Renal cortex interstitium (tissue), 15 donors: ENCODE measurements at places on chromosomes 4 and X.

- DNase-seq = no peak
Measured at GRCh38 chr4:87419578-87420249, 2.7 kb upstream of the NUDT9 start.

GRCh38 chrX:100995469-100995868 is 26.0 kb downstream of the ARL13A start:
- DNase-seq = no peak

DNA sequence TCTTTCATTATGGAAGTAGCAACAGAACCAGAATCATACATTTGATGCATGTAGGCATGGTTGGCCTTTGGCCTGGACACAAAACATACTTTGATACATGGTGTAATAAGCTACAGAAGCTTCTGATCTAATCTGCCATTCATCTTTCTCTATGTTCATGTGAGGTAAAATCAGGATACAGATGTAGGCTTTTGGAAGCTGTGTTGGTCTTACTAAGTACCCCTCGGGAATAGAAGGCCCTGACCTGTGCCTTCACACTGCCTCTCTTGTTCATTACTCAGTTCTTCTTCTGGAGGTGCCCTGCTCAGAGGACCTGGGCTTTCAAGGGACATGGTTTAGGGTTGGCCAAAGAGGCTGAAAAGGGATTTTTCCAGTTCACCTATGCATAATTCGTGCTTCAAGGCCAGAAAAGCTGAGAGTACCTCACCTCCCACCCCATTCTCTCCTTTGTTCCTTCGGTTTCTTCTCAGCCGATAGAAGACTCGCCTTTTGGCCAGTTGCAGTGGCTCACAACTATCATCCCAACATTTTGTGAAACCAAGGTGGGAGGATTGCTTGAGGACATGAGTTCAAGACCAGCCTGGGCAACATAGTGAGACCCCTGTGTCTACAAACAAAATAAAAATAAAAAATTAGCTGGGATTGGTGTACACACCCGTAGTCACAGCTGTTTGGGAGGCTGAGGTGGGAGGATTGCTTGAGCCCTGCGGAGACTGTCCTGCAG is 25.9 kb downstream of the SNX25 start:
- no peak for DNase-seq

- no peak for DNase-seq
Measured at GRCh38 chr4:88690355-88690754, 7.3 kb downstream of the NAP1L5 start.

- DNase-seq = no peak
Measured at GRCh38 chrX:69060631-69061408, 104.4 kb downstream of the PJA1 start.

GRCh38 chr4:104975617-104976016 is 171.1 kb upstream of the TET2 start:
- DNase-seq = no peak

DNA sequence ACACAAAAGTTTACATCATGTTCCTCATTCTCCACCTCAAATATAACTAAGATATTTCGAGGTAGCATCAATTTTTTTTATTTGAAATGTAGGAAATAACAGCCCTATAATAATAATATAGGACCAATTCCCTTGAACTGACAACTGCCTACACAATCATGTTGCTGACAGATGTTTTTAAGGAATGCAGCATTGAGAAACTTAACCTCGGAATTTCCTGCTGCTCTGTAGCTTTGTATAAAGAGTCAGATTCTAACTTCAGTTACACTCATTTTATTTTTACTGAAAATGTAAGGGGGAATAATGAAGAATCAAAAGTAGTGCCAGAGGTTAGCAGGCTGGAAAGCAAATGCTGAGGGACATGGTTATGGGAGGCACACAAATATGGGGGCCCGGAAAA is 235.8 kb downstream of the RBMX2 start:
- no peak for DNase-seq

GRCh38 chrX:72247206-72247942 is 8.5 kb upstream of the ERCC6L start:
- no peak for DNase-seq

GRCh38 chr4:156766846-156767245 is 204.8 kb downstream of the PDGFC start:
- no peak for DNase-seq

DNA sequence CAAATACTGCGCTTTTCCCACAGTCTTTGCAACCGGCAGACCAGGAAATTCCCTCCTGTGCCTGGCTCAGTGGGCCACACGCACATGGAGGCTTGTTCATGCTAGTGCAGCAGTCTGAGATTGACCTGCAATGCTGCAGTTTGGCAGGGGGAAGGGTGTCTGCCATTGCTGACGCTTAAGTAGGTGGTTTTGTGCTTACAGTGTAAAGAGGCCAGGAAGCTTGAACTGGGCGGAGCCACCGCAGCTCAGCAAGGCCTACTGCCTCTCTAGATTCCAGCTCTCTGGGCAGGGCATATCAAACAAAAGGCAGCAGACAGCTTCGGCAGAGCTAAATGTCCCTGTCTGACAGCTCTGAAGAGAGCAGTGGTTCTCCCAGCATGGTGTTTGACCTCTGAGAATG is 390.5 kb upstream of the TECRL start:
- DNase-seq = no peak

DNA sequence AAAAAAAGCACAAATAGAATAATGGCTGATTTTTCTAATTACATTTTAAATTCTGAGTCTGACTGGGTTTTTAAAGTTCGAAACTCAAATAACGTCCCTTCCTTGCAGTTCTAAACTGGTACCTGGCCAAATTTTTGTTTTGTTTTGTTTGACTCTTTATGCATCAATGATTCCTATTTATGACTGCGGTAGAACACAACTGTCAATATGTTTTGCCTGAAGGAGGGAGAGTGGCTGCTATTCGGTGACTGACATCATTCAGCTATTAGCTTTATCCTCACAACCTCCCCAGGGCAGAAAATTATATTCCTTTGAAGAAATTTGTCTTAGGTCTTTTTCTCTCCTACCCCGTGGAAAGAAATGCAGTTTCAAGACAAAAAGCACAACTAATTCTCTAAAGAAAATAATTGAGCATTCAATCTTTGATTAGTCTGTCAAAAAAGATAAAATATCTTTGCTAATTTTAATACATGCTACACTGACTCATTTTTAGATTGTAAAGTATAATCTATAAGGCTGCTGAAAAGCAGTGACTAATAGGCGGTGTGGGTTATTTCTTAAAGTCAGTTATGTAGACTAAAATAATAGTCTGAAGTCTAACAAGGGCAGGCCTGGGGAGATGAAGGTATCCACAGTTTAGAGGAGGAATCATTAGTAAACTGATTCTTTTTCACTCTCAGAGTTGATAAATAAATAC is 61.9 kb downstream of the TMEM150C start:
- DNase-seq = no peak

- DNase-seq = no peak
Measured at GRCh38 chr4:80875642-80876041, 154.9 kb upstream of the BMP3 start.

DNA sequence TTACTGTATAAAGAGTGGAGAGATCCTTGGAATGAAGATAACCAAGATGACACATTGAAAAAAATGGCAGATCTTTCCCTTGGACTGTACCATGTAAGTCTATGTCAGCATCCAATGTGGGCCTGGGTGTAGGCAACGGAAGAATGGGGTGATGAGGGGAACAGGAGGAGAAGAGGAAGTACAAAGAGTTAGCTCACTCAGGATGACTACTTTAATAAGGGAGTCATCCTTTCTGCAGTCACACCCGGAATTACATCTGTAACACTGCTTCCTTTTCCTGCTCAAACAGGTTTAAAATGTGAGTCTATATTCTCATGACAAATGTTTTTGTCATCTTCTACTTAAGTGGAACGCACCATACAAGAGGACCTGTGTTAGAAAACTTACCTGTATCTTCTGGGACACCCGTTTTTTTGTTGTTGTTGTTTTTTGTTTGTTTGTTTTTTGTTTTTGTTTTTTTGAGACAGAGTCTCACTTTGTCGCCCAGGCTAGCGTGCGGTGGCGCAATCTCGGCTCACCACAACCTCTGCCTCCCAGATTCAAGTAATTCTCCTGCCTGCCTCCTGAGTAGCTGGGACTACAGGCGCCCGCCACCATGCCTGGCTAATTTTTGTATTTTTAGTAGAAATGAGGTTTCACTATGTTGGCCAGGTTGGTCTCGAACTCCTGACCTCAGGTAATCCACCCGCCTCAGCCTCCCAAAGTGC is 18.0 kb downstream of the HPSE start:
- DNase-seq = no peak

DNA sequence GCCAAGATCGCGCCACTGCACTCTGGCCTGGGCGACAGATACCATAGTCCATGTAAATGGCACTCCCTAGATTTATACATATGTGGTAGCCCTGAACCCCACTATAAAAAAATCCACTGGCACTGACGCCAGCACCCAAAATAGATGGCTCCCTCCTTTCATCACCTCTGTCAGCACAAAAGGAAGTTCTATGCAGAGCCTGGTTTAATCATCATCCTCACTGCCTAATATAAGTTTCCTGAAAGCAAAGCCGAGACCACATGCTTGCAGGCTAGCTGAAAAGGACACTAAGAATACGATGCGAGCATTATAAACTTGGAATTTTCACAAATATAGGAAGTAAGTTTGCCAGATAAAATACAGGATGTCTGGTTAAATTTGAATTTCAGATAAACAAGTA is 27.5 kb upstream of the DOCK11 start:
- no peak for DNase-seq

DNA sequence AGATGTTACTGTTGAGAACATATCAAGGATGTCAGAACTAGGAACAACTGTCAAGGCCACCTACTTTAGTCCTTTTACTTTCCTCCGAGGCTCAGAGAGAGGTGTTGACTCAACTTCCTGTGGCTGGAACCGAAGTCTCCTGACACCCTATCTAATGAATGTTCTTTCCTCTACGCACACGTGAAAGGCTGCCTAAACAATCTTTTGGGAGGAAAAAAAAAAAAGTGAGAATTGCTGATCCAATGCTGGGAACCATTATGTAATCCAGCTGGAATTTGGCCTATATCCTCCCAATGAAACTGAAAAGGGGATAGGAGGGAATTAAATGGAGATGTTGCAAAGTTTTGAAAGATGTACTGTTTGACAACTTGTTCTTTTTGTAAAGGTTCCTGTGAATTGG is 8.3 kb upstream of the MAP7D3 start:
- DNase-seq = no peak

DNA sequence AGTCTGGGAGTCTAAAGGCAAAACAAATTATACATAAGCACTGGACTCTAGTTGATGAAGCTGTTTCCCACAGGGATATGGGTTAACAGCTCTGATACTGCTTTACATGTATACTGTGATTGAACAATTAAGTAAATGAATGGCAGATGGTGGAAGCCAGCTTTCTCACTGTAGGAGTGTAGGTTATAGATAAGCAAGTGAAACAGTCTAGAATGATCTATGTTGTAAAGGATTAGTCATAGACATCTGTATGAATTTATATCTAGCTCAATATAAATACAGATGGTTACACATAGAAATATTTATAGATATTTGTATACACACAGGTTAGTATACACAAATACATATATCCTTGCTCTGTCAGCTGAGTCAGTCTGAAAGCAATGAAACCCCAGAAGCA is 276.1 kb downstream of the PPARGC1A start:
- DNase-seq = no peak

- DNase-seq = no peak
Measured at GRCh38 chr4:101183221-101183620, 164.1 kb downstream of the PPP3CA start.

- no peak for DNase-seq
Measured at GRCh38 chr4:7402526-7402925, 32.2 kb downstream of the PSAPL1 start.

DNA sequence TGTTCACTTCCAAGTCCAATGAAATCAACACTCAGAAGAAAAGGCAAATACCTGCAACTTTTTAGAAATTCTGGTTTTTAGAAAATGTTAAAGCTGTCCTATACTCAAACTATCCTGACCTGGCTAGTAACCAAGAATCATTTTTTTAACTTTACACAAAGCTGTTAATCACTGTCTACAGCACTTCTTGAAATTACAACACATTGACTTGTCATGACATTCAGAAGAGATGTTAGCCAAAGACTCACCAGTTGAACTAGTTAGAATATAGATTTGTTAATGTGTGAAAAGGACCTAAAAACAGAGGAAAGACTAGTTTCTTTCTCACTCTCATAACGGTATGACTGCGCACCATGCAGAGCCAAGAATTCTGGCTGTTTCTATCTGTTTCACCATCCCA is 98.8 kb downstream of the COX18 start:
- no peak for DNase-seq

GRCh38 chr4:108181704-108182103 is 13.0 kb upstream of the LEF1 start:
- DNase-seq = no peak

GRCh38 chr4:136796953-136797352 is 735.3 kb downstream of the PCDH18 start:
- no peak for DNase-seq

DNA sequence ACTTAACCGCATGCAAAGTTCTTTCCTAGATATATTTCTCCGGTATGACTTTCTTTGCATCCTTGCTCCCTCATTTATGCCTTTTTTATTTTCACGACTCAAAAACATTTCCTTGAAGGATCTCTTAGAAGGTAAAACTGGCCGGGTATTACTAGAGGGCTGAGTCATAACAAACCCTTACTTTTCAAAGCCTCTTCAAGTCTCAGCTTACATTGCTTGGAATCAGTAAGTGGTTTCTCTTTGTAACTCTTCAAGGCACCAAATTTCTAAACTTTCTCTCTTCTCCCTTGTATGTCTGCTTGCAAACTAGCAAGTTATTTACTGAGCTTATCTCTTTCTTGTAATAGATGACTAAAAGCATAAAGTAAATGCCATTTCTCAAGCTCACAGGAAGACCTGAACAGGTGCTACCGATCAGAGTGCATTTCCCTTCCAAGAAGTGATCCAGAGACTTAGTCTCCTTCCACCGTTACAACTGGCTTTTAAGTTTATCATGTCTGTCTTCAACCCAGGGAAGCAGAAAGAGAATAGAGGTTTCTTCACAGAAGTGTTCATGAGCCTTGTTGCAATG is 75.5 kb downstream of the ANXA10 start:
- no peak for DNase-seq

DNA sequence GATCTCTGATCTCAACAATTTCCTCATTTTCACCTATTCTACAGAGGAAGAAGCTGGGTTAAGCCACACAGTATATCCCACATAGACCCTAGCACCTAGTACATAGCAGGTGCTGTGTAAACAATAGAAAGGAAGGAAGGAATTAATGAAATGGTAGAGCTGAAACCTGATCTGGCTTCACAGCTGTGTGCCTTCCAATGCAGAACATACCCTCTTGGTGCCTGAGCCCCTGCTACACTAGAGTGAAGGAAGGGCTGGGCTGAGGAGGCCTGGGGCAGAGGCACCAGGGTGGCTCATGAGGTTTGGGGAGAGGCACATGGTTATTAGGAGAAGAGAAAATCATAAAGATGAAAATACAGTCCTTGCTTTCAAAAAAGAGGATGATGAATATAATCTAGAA is 21.3 kb downstream of the LRRC66 start:
- no peak for DNase-seq
